ENCODE measurements at places on chromosomes 2 and 18. TPM values are rescaled to one million over a fixed set of nuclear protein-coding genes. Genes with fewer than 3 reads are reported as not detected.

The TMEM169 gene
- not detected for polyA plus RNA-seq

The CCDC150 gene
- polyA plus RNA-seq = 4.7 TPM

The ACADL gene
- polyA plus RNA-seq = not detected

The TRABD2A gene
- 0.14 TPM for polyA plus RNA-seq

The ZNF804A gene
- 0.27 TPM for polyA plus RNA-seq

The TGFA gene
- 1.0 TPM for polyA plus RNA-seq

The UGT1A10 gene
- polyA plus RNA-seq = not detected

The NAT8 gene
- 0.51 TPM for polyA plus RNA-seq

The STAMBP gene
- 52.3 TPM for polyA plus RNA-seq

The METTL4 gene
- polyA plus RNA-seq = 8.9 TPM

The GDF7 gene
- 0.92 TPM for polyA plus RNA-seq

The RHOB gene
- 192 TPM for polyA plus RNA-seq

The MYOM1 gene
- 682 TPM for polyA plus RNA-seq

The PLB1 gene
- polyA plus RNA-seq = not detected

The TACR1 gene
- 0.20 TPM for polyA plus RNA-seq

The DYSF gene
- 63.4 TPM for polyA plus RNA-seq

The SULT1C2 gene
- 0.32 TPM for polyA plus RNA-seq

The NCKAP5 gene
- polyA plus RNA-seq = 6.2 TPM

The LRRC30 gene
- polyA plus RNA-seq = 5.9 TPM

The LIMS3 gene
- polyA plus RNA-seq = 1.7 TPM

The SKA1 gene
- 7.1 TPM for polyA plus RNA-seq

The FOXD4L1 gene
- polyA plus RNA-seq = 2.0 TPM

The IL1F10 gene
- not detected for polyA plus RNA-seq

The SPDYA gene
- polyA plus RNA-seq = not detected

The MYL1 gene
- polyA plus RNA-seq = 6,575 TPM

The EFR3B gene
- polyA plus RNA-seq = 6.8 TPM

The KRTCAP3 gene
- 4.0 TPM for polyA plus RNA-seq

The CFAP65 gene
- polyA plus RNA-seq = not detected

The WNT10A gene
- not detected for polyA plus RNA-seq

The ACTR3 gene
- polyA plus RNA-seq = 107 TPM

The SFTPB gene
- 0.07 TPM for polyA plus RNA-seq

The DAW1 gene
- polyA plus RNA-seq = 0.08 TPM

The AP1S3 gene
- polyA plus RNA-seq = 0.30 TPM

The MRO gene
- 0.58 TPM for polyA plus RNA-seq

The FAM124B gene
- polyA plus RNA-seq = 10.0 TPM

The DRC1 gene
- 0.41 TPM for polyA plus RNA-seq

The TNFAIP6 gene
- 8.9 TPM for polyA plus RNA-seq

The EVA1A gene
- polyA plus RNA-seq = 6.5 TPM

The MTX2 gene
- polyA plus RNA-seq = 63.9 TPM

The MEP1B gene
- 0.11 TPM for polyA plus RNA-seq

The POTEI gene
- 59.2 TPM for polyA plus RNA-seq

The TRIM43 gene
- not detected for polyA plus RNA-seq

The MTCL1 gene
- polyA plus RNA-seq = 44.5 TPM

The INO80C gene
- 24.2 TPM for polyA plus RNA-seq
